HepG2 (cell line): ENCODE measurements at places on chromosomes 2 and 18. TPM values are rescaled to one million over a fixed set of nuclear protein-coding genes. Genes with fewer than 3 reads are reported as not detected.

The LCT gene
- not detected in 2 replicates for total RNA-seq

The RND3 gene
- total RNA-seq = 0.13 and 0.73 TPM in 2 replicates

The ABCG5 gene
- total RNA-seq = 5.8 and 15.1 TPM in 2 replicates

- H3K4me3 ChIP-seq = no peak overlapping the region
- no peak overlapping the region for H3K27ac ChIP-seq
- no peaks in the 10 kb centered on the region for H3K27me3 ChIP-seq
Observed at GRCh38 chr2:189082376-189082975, 97.1 kb downstream of the COL5A2 start.

GRCh38 chr2:31231571-31232302, 2.2 kb upstream of the EHD3 start:
- H3K4me1 ChIP-seq = no peaks in the 10 kb centered on the region
- no peak overlapping the region for H3K27ac ChIP-seq
- H3K36me3 ChIP-seq = no peaks in the 10 kb centered on the region
- H3K27me3 ChIP-seq = no peaks in the 10 kb centered on the region; the same call in 1 of the 2 replicates
- H3K4me3 ChIP-seq = no peak overlapping the region

DNA sequence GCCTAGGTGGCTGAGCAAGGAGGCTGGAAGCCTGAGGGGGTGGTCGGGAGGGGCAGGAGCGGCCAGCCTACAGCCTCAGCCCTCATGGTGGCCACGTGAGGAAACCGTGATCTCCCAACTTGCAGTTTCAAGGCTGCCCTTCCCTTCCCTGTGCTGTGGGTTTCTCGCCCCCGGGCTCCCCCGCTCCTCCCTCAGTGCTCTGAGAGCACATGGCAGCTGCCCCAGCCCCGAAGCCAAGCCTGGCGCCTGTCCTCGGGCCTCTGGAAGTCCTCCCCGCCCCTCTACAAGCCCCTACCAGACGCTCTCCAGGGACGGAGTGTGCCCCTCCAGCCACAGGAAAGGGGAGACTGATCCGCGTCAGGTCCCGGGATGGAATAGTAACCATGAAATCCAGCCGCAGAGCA, 586 bp upstream of the ANKRD23 start:
- no peak overlapping the region for H3K27ac ChIP-seq
- no peak for DNase-seq
- peaks cover 5% of the 10 kb centered on the region for H3K36me3 ChIP-seq
- no peak overlapping the region for H3K4me3 ChIP-seq
- peaks cover 14% of the 10 kb centered on the region for H3K4me1 ChIP-seq

- no peaks in the 10 kb centered on the region for H3K36me3 ChIP-seq
- peaks cover 3% of the 10 kb centered on the region for H3K4me1 ChIP-seq
- no peak overlapping the region for H3K4me3 ChIP-seq
- no peak for DNase-seq
Observed at GRCh38 chr18:22822024-22822423, 111.1 kb upstream of the RBBP8 start.

- no peaks in the 10 kb centered on the region for H3K36me3 ChIP-seq
- H3K4me3 ChIP-seq = peak within 1 kb of the TSS; percentile 30
- no peak within 1 kb of the TSS for H3K27ac ChIP-seq
- peaks cover 29% of the 10 kb centered on the region for H3K27me3 ChIP-seq
Observed at GRCh38 chr2:72147303-72147971, at the start of gene CYP26B1. Gene CYP26B1, minus strand, starts transcription at chr2:72147862. Its CDS starts 28 bp downstream, at chr2:72147834.

GRCh38 chr2:68700560-68700959, 34.1 kb upstream of the ARHGAP25 start:
- no peak for DNase-seq
- no peaks in the 10 kb centered on the region for H3K36me3 ChIP-seq
- H3K27ac ChIP-seq = no peak overlapping the region
- no peaks in the 10 kb centered on the region for H3K4me1 ChIP-seq
- no peak overlapping the region for H3K4me3 ChIP-seq

- H3K27me3 ChIP-seq = no peaks in the 10 kb centered on the region
- no peaks in the 10 kb centered on the region for H3K36me3 ChIP-seq
- no peaks in the 10 kb centered on the region for H3K4me1 ChIP-seq
- no peak overlapping the region for H3K27ac ChIP-seq
- H3K4me3 ChIP-seq = no peak overlapping the region
Observed at GRCh38 chr2:189409647-189410046, 31.6 kb upstream of the WDR75 start.

GRCh38 chr2:23769364-23769763, 157.6 kb downstream of the ATAD2B start:
- H3K27me3 ChIP-seq = no peaks in the 10 kb centered on the region
- H3K4me3 ChIP-seq = no peak overlapping the region
- no peaks in the 10 kb centered on the region for H3K4me1 ChIP-seq
- no peak for DNase-seq

- no peak overlapping the region for H3K4me3 ChIP-seq
- H3K36me3 ChIP-seq = no peaks in the 10 kb centered on the region
- no peaks in the 10 kb centered on the region for H3K4me1 ChIP-seq
- H3K27ac ChIP-seq = no peak overlapping the region
Observed at GRCh38 chr2:68749345-68749744, 14.7 kb downstream of the ARHGAP25 start.

DNA sequence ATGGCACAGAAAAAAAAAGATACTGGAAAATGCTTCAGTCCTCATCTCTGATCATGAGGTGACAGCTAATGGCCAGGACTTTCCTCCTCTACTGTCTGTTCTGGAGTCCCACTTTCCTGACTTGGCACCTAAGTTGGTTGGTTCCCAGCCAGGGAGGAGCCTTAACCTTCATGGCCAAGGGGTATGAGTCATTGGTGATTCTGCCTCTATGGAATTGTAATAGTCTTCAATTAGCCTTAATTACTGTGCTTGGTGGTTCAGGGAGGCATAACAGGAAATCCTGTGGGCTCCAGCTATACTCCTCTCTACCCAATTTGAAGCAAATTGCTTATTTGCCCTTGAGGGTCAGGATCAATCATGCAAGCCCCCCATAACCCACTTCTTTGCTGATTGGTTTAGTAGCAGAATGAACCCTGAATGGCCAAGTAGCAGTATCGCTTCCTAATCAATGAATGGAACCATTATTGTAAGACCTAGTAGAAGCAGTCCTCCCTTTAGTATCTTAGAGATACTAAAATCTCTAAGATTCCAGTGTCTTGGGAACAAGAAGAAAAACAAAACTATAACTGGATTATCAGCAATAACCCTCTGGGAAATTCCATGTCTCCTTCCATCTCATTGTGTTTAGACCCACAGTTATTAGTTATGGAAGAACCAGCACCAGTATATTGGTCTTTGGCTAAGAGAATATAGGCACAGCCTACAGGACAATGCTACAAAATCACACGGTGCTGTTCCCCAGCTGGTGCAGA, 109.0 kb downstream of the COL6A3 start:
- H3K4me1 ChIP-seq = no peaks in the 10 kb centered on the region
- H3K27ac ChIP-seq = no peak overlapping the region
- H3K4me3 ChIP-seq = no peak overlapping the region
- no peak for DNase-seq

GRCh38 chr2:98824256-98825019, 93.5 kb upstream of the MGAT4A start:
- no peaks in the 10 kb centered on the region for H3K36me3 ChIP-seq
- H3K4me1 ChIP-seq = peaks cover 43% of the 10 kb centered on the region
- H3K27ac ChIP-seq = no peak overlapping the region
- H3K4me3 ChIP-seq = no peak overlapping the region
- no peaks in the 10 kb centered on the region; the same call in 1 of the 2 replicates for H3K27me3 ChIP-seq
- DNase-seq = no peak

DNA sequence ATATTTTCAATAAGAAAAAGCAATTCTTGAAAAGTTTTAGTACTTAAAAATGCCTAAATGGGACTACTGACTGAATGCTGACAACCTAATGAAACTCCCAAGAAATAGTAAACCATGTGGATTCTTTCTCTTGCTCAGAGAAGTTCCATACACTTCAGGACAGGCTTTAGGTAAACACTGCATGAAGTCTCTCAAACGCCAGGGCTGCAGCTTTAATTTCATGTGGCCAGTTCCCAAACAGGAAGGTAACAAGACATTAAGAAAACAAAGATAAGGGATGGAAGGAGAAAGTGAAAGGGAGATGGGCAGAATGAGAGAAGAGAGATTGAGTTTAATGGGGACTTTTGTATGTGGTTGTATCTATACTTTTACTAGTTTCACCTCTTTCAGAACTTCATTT, 734.7 kb upstream of the PKDCC start:
- no peaks in the 10 kb centered on the region for H3K36me3 ChIP-seq
- no peak overlapping the region for H3K4me3 ChIP-seq
- H3K27ac ChIP-seq = no peak overlapping the region
- no peaks in the 10 kb centered on the region for H3K4me1 ChIP-seq

- H3K4me1 ChIP-seq = peaks cover 43% of the 10 kb centered on the region
- peak overlapping the region; percentile 96 for H3K27ac ChIP-seq
- H3K4me3 ChIP-seq = peak overlapping the region; percentile 91
- no peak for DNase-seq
Observed at GRCh38 chr2:74179063-74179865, 585 bp upstream of the MOB1A start.

DNA sequence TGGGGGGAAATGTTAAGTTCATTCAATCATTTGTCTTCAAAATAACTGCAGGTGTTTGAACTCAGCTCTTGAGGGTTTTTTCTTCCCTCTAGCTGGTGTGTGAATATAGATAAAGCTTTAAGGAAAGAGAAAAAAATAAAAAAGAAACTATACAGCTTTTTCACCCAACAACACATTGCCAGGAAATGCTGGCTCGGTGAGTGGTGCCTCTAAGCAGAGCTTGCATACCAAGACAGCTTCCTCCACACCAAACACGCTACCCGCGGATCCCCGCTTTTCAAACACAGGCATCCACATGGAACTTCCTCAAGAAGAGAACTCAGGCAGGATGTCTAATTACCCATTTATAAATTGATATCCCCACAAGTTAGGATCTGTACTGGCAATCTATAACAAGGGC, 69.8 kb upstream of the TANK start:
- H3K27me3 ChIP-seq = no peaks in the 10 kb centered on the region
- H3K4me3 ChIP-seq = no peak overlapping the region
- H3K27ac ChIP-seq = no peak overlapping the region
- H3K36me3 ChIP-seq = no peaks in the 10 kb centered on the region
- peaks cover 12% of the 10 kb centered on the region for H3K4me1 ChIP-seq

GRCh38 chr18:13572721-13573120, 153.6 kb downstream of the FAM210A start:
- H3K27ac ChIP-seq = no peak overlapping the region
- no peak for DNase-seq
- no peak overlapping the region for H3K4me3 ChIP-seq
- H3K27me3 ChIP-seq = no peaks in the 10 kb centered on the region

DNA sequence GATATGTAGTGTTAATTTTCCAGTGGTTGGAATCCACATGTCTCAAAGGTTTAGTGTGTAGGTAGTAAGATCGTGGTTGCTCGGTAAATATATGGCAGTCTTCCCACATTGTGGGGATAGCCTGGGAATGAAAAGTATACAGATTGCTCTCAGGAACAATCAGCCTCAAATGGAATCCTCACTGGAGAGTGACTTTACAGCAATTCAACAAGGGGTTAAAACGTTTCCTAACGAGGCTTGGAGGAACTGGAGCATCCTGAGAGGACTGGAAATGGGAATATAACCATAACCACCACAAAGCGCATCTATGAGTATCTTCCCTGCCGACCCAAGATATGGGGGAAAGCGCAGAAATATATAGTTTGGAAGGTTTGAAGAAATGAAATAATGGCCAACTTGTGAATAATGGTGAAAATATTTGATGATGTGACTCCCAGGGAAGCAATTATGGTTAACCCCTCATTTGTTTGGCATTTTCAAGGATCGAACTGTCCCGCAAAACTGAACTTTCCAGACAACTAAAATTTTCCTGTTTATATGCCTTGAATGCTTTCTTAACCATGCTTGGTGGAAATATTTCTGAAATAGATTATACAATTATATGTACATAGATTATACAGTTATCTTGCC, 100.7 kb upstream of the FOSL2 start:
- H3K4me3 ChIP-seq = no peak overlapping the region
- no peak for DNase-seq
- H3K27ac ChIP-seq = no peak overlapping the region
- H3K36me3 ChIP-seq = no peaks in the 10 kb centered on the region

GRCh38 chr2:109632158-109632789, 18.1 kb downstream of the SOWAHC start:
- H3K27me3 ChIP-seq = no peaks in the 10 kb centered on the region
- H3K36me3 ChIP-seq = no peaks in the 10 kb centered on the region
- no peak overlapping the region for H3K4me3 ChIP-seq
- H3K4me1 ChIP-seq = peaks cover 74% of the 10 kb centered on the region
- peak overlapping the region; percentile 68 for H3K27ac ChIP-seq

- peaks cover 5% of the 10 kb centered on the region; the same call in 1 of the 3 replicates for H3K27me3 ChIP-seq
- H3K4me3 ChIP-seq = no peak overlapping the region
- DNase-seq = no peak
- no peaks in the 10 kb centered on the region for H3K36me3 ChIP-seq
Observed at GRCh38 chr2:31208240-31208639, 9.1 kb downstream of the CAPN14 start.

DNA sequence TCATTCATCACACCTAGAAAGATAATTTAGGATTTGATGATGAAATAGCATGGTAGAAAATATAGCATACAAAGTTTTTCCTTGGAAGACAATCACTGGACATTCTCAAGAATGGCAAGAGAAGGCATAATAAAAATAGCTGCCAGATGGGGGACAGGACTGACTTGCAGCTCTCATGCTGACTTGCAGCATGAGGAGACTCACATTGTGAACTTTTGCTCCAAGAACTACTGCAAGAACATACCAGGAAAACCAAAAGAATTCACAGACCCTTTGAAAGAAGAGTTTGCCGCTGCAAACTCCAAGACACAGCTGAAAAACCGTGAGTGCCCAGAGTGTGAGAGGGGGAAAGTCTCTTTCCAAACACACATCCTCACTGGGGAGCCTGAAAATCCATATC, 47.0 kb downstream of the CRYGD start:
- DNase-seq = no peak
- H3K27ac ChIP-seq = no peak overlapping the region
- peaks cover 1% of the 10 kb centered on the region; the same call in 1 of the 2 replicates for H3K27me3 ChIP-seq
- H3K36me3 ChIP-seq = no peaks in the 10 kb centered on the region
- no peaks in the 10 kb centered on the region for H3K4me1 ChIP-seq

- H3K4me1 ChIP-seq = no peaks in the 10 kb centered on the region
- no peak for DNase-seq
- H3K36me3 ChIP-seq = no peaks in the 10 kb centered on the region
- no peak overlapping the region for H3K4me3 ChIP-seq
- H3K27me3 ChIP-seq = no peaks in the 10 kb centered on the region
Observed at GRCh38 chr2:192314800-192315481, 120.2 kb upstream of the TMEFF2 start.

- peak; percentile 14 for DNase-seq
- H3K27me3 ChIP-seq = peaks cover 26% of the 10 kb centered on the region; the same call in 2 of the 3 replicates
- H3K27ac ChIP-seq = no peak overlapping the region
- no peaks in the 10 kb centered on the region for H3K4me1 ChIP-seq
- no peaks in the 10 kb centered on the region for H3K36me3 ChIP-seq
Observed at GRCh38 chr2:131394147-131394931, 30.4 kb upstream of the RAB6D start.

DNA sequence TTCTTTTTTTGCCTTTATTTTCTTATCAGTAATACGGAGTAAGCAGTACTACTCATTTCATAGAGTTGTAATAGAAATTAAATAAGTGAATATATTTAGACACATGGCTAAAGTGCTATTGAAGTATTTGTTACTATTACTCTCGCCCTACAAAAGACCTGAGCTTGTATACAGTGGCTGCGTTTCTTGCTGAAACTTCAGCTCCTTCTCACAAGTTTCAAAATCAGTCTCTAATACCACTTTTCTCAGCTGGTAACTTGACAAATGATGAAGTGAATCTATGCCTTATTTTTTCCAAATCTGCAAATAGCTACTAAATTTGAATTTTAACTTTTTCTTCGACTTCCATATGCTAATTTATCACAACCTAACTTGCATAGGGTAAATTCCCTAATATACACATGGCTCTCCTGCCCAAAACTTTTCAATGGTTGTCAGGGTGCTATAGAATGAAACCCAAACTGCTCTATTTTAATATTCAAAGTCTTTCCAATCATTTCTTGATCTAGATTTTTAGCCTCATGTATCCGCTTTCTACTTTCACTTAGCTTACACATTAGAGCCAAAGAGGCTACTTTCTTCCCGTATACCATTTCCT, 347.8 kb upstream of the GULP1 start:
- H3K27me3 ChIP-seq = no peaks in the 10 kb centered on the region
- H3K4me1 ChIP-seq = no peaks in the 10 kb centered on the region
- H3K4me3 ChIP-seq = no peak overlapping the region
